ENCODE measurements at places on chromosomes 3 and 15.
A peak's percentile ranks its signal among the peaks of the same experiment; 100 is the strongest.

GRCh38 chr3:188683032-188683521, 488.7 kb upstream of the TPRG1 start:
- DNase-seq = peak; percentile 90

DNA sequence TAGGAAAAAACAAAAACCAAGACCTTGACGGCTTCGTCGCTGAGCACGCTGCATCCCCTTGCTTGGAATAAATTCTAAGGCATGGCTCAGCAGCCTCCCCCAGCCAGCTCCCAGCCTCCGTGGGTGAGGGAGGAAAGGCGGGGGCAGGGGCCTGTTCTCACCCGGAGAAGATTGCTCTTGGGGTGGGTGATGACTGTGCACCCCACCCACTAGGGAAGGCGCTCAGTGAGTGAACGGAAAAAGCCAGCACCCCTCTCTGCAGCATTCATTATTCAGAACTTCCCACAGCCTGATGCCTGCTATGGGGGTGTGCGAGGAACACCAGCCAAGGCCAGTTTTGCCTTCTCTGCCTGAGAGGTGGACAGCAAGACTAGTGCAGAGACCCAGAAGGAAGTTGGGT, 19.3 kb upstream of the NTRK3 start:
- DNase-seq = no peak

GRCh38 chr3:111733154-111733553, 125.9 kb upstream of the PHLDB2 start:
- DNase-seq = no peak

DNA sequence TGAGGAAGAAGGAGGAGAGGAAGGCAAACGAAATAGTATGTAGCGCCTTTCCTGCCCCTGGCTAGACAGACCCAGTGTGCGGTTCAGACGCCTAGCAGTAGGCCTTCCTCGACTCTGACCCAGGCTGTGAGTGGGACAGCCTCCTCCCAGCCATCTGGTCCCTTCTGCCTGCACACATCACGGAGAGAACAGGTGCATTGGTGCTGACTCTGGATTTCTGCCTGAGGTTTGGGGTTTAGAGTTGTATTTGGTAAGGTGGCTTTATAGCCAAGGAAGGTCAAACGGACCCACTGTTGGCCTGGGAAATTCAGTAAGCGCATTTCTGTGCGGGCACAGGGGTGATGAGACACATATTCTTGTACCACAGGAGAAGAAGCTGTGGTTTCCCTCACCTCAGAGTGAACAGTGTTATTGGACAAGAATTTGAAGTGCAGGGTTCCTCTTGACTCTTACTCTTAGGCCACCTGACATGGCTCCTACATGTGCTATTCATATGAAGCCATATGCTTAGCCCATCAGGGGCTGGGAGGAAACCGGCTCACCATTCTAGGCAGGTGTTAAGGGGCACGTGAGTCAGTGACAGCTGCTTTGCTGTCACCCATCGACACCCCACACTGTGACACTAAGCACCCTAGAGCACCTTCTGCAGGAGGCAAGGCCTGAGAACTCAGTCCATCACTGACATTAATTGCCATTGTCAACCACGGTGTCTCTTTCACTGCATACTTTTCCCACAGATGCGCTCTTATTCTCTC, 143.3 kb downstream of the CHDH start:
- DNase-seq = no peak

DNA sequence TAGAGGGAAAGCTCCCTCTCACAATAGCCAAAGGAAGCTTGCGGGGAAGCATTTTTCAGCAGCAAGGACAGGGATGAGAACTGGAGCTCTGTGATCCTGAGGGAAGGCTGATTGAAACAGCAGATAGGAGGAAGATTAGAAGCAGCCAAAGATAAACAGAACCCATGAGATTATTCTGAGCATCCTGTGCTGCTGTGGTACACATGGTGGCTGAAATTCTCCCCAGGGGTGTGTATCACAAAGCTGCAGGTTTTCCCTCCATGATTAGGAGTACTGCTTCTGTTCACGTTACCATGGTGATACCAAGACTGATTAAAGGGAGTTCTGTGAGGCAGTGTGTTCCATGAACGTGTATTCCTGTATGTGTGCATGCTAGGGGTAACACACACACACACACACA, 30.3 kb upstream of the PSMD6 start:
- no peak for DNase-seq

- no peak for DNase-seq
Observed at GRCh38 chr3:52345521-52346109, 29.5 kb downstream of the DNAH1 start.

DNA sequence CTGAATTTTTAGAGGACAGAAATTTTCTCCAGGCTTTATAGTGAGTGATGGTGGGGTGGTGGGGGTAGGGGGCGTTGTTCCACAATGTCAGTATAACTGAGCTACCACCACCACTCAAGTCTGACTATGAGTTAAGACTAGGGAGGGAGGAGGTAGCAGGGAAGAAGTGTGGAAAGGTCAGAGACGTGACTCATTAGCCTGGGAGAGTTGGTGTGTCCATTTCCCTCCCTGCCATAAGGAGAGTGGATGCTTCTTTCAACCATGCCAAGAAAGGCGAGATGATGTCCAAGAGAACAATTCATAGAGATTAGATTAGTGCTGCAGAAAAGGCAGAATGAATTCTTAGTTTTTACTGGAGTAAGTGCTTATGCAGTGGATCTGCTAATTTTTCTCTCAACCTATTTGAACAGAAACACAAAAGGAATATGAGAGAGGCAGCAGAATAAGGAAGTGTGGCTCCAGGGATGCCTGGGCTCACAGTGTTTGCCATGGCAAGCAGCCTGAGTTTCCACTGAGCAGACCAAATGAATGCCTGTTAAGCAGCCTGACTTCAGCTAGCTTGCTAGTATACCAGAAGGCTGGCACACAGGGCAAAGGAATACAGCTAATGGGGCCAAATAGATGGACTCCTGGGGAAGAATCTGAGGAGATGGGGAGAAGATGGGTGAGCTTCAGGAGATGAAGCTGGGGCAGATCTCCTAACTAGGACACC, 708.9 kb downstream of the NTRK3 start:
- no peak for DNase-seq

GRCh38 chr3:73573204-73573603, 51.5 kb downstream of the PDZRN3 start:
- no peak for DNase-seq

DNA sequence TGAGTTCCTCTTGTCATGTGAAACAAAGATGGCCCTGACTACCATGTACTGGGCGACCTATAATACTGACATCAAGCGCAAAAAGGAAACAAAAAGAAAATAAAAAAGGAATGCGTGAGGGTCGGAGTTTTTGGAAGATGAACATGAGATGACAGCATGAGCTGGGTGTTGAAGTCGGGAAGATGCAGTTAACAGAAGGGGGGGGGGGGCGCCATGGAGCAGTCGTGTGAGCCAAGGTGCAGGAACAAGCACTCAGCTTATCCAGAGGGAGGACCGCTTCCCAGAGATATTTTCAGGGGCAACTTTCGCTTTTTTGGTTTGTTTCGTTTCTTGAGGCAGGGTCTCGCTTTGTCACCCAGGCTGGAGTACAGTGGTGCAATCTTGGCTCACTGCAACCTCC, 110.2 kb downstream of the RORA start:
- no peak for DNase-seq

- no peak for DNase-seq
Observed at GRCh38 chr3:73801444-73801843, 176.7 kb upstream of the PDZRN3 start.

DNA sequence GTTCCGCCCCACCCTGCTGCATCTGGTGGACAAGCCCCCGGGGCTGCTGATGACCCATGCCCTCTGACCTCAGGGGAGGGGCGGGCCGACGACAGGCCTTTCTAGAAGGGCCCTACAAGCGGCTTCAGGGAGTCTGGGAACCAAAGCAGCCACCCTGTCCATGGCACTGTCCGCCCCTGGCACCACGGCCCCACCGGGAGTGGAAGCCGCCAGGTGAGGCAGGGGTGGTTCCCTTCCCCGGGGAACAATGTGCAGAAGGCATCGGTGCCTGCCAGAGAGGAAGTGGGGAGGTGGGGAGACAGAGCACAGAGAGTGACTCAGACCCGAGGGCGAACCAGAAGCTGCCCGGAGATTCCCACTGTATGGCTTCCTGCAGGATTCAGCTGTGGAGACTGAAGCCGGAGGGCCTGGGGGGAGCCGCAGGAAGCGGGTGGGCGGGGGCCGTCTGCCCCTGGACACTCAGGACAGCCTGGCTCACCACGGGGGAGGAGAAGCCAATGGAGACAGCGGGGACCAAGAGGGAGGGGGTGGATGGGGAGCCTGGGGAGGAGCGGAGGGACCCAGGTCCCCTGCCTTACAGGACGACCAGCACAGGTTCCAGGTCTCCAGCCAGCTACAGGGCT, 134.0 kb downstream of the TPRA1 start:
- no peak for DNase-seq

DNA sequence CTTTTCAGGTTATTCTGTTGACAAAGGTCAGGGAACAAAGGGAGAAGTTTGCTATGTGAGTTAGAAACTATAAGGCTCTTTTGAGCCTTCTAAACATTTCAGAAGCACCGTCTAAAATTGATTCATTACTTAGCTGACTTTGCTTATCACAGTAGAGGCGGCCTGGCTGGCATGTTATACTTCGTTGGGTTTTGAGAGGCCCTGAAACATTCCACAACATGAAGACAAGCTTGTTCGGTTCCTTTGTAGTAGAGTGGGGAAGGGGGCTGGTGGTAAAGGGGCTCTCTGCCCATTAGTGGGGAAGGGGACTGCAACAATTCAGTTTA, 23.6 kb downstream of the ZBTB38 start:
- DNase-seq = no peak

DNA sequence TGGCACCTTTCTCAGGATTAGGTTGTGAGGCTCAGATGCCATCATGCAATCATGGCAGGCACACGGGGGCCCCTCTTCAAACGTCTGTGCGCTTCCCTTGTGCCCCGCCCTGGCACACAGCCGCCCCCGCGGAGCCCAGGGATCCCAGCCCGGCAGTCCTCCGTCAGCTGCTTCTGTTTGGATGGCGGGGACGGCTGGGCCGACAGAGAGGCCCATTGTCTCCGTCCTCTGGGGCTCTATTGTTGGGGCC, 849 bp upstream of the HDAC11 start:
- peak; percentile 58 for DNase-seq

- no peak for DNase-seq
Observed at GRCh38 chr15:68700455-68701123, 120.1 kb downstream of the ANP32A start.

DNA sequence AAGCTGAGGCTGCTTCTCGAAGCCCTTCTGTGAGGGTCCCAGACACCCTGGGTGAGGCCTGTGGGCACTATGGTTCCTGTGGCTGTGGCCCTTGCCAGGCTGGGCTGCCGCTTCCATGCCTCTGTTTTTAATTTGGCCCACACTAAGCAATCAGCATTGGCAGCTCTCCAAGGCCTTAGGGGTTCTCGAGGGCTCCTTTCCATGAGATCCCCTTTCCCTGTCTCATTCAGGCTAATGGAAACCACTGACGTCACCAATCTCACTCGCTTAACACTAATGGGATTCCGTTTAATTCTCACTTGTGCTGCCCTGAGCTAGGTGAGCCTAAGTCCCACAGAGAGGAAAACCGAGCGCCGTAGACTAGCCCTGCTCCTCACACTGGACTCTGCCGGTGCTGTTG, 60.2 kb upstream of the RAB6B start:
- DNase-seq = no peak

- no peak for DNase-seq
Observed at GRCh38 chr3:12136371-12136770, 22.3 kb downstream of the TIMP4 start.

GRCh38 chr3:172546628-172547214, 23.5 kb upstream of the TNFSF10 start:
- DNase-seq = no peak

DNA sequence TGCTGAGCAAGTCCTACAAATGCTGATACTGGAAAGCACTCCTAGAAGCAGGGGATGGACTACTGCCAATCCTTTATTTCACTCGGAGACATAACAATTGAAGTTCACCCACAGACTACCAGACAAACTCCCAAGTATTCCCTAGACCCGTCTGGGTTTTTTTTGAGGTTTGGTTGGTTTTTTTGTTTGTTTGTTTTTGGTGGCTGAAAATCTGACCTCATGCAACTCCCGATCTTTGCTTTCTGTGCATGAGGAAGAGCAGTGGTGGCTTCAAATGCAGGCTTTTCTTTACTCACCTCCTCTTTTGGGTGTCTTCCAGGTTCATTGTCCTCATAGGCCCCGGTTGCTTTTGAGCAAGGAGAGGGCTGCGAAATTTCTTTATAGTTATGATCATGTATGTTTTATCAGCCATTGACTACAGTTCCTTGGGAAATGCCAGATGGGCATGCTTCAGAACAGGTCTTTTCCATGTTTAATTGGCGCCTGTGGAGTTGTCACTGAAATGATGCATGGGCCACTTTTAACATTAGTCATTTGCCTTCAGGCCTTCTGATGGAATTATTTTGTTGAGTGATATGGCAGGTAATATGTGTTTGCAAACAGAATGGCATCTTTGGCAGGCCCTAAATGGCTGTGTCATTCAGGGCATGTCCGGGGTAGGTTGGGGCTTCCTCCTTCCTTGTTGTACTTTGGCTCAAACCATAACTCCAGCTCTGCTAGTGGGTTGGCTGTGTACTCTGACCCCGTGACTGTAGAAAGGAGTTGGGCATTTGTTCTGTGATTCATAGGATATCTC, 81.3 kb upstream of the ZBED2 start:
- no peak for DNase-seq

DNA sequence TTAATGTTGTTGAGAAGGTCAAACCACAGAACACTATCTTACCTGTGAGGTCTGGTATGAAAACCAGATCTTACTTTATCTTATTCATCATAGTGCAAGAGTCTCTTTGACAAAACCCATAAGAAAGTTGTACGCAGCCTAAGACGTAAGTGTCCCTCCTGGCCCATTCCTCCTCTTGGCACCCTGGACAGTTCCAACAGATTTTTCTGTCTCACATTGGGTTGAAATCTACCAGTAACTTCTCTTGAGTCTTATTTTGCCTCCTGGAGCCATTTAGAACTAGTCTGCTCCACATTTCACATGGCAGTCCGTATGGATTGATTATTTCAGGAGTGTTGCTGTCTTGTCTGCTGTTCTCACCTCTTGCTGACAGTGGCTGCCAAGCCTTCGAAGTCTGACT, 498.4 kb downstream of the PDCD6IP start:
- no peak for DNase-seq

GRCh38 chr3:151852074-151852811, 21.2 kb upstream of the SUCNR1 start:
- DNase-seq = no peak

DNA sequence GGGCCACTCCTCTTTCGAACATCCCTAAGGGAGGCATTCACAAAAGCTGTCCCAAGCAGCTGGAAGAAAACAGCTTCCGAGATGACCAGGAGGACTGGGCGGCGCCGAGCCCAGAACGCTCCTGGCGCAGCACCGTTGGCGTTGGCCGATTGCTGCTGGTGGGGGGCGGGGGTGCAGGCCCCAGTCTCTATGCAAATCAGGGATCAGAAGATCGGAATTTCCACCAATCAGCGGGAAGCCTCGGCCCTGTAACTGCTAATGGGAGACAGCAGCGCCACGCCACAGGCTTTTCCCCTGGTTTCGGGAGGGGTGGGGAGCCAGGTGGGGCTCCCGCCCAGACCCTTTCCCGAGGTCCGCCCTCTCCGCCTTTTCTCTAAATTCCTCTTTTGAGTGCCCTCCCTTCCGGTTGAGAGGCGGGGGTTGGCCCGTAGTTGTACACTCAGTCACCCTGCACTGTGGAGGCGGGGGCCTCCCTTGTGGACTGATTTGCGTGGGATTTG, 27.0 kb downstream of the HMCES start:
- peak; percentile 92 for DNase-seq

GRCh38 chr3:99466331-99466730, 172.1 kb upstream of the COL8A1 start:
- DNase-seq = no peak
